Mammary epithelial cell (primary cell): ENCODE measurements at places on chromosomes 6 and 20. TPM values are rescaled to one million over a fixed set of nuclear protein-coding genes. Genes with fewer than 3 reads are reported as not detected.

DNA sequence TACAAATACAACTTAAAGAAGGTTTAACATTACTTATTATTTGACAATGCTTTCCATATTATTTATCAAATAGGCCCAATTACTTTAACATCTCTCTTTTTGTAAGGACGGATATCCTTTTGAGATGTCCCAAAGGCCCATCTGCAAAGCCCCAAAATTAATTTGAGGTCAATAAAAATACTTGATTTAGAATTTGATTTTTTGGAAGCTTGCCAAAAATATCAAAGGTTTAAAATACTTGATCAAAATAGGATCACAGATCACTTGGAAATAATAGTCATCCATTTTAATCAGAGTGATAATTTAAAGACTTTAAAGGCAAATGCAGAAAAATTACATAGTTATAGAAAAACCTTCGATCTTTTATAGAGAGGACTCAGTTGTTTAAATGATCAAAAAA lies 8.1 kb downstream of the C6orf58 start:
- no peak for DNase-seq

DNA sequence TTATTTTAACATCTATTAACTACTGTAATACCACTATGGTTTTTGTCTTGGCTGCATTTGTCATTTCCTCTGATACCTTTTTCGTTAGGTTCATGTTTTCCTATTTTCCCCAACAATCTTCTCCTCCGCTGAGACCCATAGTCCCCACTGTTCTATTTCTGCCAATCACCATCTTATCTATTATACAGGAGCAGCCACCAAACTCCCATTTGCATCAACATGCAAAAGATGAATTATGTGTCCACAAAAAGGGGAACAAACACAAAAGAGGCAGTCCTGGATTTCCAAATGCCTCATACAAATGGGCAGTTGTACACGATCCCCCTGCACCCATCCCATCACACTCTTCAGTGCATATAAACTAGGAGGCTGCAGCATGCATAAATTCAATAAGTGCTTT lies 121.7 kb upstream of the MYLIP start:
- DNase-seq, result no peak

GRCh38 chr6:144588697-144589325 lies 303.7 kb downstream of the UTRN start:
- no peak for DNase-seq

DNA sequence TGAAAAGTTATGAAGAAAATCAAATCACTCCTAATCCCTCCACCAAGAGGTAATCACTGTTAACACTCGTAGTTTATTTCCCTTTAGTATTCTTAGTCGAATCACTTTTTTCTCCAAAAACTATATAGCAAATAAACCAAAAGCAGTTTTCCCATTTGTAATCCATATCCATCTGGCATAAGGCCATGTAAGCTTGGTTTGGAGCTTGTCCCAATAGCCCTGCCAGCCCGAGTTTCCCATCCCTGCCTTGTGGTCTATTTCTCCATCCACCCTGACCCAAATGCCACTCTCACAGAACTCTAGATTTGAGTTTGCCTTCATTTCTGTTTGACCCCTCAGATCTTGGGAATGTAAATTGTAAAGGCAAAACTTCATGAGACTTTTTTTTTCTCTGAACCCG lies 71.8 kb upstream of the DSP start:
- no peak for DNase-seq

BCAS1 gene
- total RNA-seq, result not detected in 2 replicates

INSM1 gene
- total RNA-seq, result not detected in 2 replicates

BMP5 gene
- total RNA-seq, result not detected

PCMTD2 gene
- total RNA-seq, result 28.4 and 29.3 TPM in 2 replicates

DNA sequence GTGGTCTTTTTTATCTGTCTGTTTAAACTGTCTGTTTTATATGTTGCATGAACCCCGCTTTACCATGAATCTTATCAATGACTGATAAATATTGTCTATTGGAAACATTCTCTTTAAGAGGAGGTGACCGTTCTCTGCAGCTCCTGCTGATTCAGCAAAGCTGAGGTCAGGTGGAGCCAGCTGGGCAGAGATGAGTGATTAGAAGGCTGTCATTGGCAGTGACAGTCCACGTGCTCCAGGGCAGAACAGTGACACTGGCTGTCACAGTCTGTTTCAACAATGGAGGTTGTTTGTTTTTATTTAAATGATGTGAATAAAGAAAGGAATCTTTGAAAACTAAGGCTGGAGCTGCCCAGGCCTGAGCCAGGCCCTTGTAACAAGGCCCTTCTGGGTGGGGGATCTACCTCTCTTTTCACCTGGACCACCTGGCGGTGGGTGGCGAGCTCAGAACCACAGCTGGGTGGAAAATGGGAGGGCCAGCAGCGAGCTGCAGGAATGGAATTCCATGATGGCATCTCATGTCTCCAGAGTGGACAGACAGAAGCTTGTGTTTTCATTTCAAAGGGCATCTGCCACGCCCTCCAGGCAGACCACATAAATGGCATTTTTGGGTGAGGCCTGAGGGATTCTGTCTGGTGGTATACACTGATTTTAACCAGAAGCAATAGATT lies 12.6 kb downstream of the SYNJ2 start:
- DNase-seq, result no peak
